ENCODE measurements at places on chromosomes 6 and 20.
A peak's percentile ranks its signal among the peaks of the same experiment; 100 is the strongest.

GRCh38 chr6:170311696-170312095, 5.1 kb downstream of the FAM120B start:
- DNase-seq = no peak

GRCh38 chr6:167323111-167323510, 1.8 kb upstream of the TTLL2 start:
- DNase-seq = no peak

- no peak for DNase-seq
These were observed 6.7 kb upstream of the NDRG3 start for GRCh38 chr20:36752582-36752981.

GRCh38 chr6:114042267-114043016, 71.5 kb upstream of the HDAC2 start:
- no peak for DNase-seq

GRCh38 chr6:149323925-149324324, 6.4 kb downstream of the TAB2 start:
- no peak for DNase-seq

GRCh38 chr20:51487565-51488268, 54.8 kb downstream of the NFATC2 start:
- no peak for DNase-seq

DNA sequence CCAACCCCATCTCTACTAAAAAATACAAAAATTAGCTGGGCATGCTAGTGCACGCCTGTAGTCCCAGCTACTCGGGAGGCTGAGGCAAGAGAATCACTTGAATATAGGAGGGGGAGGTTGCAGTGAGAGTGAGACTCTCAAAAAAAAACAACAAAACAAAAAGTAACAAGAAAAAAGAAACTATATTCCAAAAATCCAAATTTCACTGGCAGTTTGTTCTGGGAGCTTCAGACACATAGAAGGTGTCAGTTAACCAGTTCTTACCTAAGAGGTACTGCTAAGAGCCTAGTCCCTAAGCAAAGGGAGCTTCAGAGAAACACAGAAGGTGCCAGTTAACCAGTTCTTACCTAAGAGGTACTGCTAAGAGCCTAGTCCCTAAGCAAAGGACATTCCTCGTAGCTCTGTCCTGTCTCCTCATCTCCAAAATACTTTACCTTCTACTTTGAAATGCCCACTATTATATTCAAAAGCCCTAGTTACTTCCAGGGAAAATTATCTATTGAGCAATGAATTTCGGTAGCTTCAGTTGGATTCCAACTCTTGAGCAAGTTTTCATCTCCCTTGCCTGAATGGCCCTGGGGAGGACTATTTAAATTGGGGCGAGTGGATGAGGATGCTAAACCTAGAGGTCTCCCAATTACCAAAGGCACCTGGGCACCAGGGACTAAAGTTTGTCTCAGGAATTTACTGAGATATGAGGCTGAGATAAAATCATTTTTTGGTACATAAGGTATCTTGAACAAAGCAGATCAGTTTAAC, 41.0 kb downstream of the HFE start:
- DNase-seq = no peak

- DNase-seq = no peak
These were observed 125.1 kb downstream of the ZNF217 start for GRCh38 chr20:53468587-53468986.

GRCh38 chr20:46802722-46803121, 91.9 kb upstream of the EYA2 start:
- no peak for DNase-seq

DNA sequence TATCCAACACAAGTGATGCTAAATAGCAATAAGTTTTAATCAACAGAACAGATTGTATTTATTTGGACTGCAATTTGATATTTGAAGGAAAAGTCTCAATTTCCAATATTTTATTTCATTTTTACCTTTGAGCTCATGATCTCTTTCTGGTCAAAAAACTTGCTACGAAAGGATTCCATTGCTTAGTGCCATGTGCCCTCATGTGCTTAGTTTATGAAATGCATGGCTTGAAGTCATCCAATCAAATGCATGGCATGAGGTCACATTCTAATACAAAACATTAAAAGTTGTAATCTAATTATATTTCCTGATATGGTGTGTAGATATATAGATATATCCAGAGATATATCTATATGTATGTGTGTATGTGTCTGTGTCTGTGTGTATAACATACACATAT, 321.2 kb upstream of the ADGRB3 start:
- no peak for DNase-seq

GRCh38 chr6:143999406-143999805, 8.7 kb downstream of the PLAGL1 start:
- DNase-seq = no peak

DNA sequence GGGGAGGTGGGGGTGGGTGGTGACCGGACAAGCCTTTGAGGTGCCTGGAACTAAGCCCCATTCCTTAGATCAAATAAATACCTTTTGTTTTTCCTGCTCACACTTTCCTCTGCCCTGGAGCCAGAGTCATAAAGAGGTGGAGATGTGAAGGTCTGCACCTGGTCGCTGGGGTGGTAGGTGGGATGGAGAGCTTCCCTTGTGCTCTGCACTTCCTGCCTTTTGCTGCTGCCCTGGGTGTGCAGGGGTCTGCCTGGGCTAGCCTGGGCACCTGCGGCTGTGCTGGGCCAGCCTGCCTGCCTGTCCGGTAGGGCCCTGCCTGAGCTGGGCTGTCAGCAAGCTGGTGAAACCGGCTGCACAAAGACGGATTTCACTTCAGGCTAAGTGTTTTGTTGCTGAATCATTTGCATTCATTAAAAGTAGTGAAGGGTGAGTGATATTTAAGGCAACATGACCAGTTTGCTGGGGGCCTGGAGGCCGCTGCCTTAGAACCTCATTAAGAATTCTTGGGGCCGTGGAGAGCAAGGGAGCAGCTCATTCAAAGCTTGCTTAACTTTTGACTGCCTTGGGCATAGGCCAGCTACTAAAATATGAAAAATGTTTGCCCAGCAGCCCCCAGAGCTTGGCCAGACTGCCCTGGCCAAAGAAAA, 20.5 kb downstream of the PTK7 start:
- no peak for DNase-seq

DNA sequence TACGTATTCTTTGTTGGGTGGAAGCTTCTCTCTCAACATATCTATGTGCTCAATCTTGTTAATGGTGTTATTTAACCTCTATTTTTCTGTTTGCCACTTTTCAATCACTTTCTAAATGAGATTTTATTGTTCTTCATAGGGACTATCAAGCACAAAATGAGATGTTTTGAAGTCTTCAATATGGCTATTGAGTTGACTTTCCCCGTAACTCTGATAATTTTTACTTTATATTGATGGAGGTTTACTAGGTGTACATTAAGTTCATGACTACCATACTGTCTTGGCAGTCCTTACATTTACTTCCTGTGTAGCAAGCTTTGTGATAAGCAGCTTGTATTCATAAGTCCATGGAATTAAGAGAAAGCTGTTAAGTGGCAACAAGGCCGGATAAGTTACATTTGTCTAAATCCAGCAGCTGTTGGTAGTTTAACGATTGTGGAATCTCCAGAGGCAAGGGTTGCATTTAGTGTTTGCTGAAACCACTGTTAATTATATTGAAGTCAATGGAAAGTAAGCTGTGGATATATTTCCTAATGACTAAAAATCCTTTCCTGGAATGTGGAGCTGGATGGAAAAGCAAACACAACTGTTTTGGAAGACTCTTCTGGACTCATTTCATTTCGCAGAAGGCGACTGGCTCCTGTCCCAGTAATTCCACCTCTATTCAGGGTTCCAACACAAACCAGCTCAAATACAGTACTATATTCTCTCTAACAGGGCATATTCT, 57.3 kb upstream of the SMIM29 start:
- no peak for DNase-seq

DNA sequence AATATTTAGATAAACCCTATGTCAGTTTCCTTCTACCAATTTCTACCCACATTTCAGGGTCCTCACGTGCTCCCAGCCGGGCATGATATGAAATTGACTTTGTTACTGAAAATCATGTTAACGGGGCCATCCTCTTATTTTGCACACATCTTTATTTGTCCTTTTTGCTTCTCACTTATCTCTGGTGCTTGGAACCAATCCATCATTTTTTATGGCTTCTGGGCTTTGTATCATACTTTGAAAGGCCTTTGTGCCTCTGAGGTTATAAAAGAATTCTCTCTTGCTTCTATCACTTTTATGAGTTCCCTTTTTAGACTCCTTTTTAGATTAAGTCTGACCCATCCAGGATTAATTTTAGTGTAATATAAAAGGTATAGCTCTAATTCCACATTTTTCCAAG, 117.1 kb upstream of the PRND start:
- no peak for DNase-seq

GRCh38 chr6:81228912-81229555, 523.4 kb downstream of the TENT5A start:
- no peak for DNase-seq

GRCh38 chr6:90811596-90812226, 224.8 kb upstream of the MAP3K7 start:
- DNase-seq = no peak

DNA sequence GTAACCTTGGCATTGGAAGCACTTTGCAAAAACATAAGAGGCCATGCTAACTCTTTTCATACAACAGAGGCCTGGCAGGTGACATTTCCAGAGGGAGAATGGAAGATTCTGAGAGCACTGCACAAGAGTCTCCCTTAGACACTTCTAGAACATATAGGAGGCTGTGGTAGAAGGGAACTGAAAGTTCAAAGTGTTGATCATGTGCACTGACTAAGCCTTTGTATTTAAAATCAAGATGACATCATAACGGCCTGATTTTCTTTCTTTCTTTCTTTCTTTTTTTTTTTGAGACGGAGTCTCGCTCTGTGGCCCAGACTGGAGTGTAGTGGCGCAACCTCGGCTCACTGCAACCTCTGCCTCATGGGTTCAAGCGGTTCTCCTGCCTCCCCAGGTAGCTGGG, 26.8 kb upstream of the DNAAF9 start:
- no peak for DNase-seq

- DNase-seq = no peak
These were observed 34.5 kb downstream of the MOCS1 start for GRCh38 chr6:39899554-39900295.

DNA sequence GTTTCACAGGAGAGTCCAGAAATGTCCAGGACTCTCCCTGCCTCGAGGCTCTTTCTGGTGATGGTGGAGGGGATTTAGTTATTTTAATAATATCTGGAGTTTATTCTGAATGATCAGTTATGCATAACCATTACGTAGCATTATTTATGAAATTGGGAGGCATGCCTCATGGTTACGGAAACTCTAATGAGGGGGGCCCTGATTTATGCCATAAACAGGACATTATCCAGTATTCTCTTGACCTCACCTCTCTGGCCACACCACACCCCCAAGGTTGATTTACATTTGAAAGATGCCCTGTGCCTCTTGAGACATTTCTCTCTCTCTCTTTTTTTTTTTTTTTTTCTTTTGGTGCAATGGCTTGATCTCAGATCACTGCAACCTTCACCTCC, 268.8 kb downstream of the TFAP2C start:
- no peak for DNase-seq

DNA sequence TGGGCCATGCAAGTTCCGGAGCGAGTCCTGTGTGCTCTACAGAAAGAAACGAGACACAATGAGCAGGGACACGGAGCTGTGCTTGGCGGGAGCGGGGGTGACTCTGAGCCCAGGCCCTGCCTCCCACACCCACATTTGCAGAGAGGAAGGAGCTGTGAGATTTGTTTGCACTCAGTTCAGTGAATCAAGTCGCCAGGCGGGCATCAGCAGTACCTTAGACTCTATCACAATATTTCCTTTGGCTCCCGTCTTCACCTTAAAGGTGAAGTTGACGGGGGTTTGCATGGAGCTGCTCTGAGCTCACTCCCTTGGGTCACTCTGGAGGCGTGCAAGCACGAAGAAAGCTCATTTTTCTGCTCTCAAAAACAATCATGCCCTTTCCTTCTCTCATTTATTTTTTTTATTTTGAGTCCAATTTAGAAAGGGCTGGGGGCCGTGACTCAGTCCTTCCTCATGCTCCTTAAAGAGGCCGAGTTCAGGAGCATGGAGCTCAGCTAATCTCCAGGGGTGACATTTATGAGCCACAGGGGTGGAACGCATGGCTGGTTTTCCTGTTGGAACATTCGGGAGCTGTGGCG, 188.2 kb downstream of the NFATC2 start:
- no peak for DNase-seq

GRCh38 chr6:41374618-41375590, 39.5 kb downstream of the NCR2 start:
- DNase-seq = peak; percentile 15

- no peak for DNase-seq
These were observed 5.1 kb downstream of the VPS16 start for GRCh38 chr20:2845607-2846006.

DNA sequence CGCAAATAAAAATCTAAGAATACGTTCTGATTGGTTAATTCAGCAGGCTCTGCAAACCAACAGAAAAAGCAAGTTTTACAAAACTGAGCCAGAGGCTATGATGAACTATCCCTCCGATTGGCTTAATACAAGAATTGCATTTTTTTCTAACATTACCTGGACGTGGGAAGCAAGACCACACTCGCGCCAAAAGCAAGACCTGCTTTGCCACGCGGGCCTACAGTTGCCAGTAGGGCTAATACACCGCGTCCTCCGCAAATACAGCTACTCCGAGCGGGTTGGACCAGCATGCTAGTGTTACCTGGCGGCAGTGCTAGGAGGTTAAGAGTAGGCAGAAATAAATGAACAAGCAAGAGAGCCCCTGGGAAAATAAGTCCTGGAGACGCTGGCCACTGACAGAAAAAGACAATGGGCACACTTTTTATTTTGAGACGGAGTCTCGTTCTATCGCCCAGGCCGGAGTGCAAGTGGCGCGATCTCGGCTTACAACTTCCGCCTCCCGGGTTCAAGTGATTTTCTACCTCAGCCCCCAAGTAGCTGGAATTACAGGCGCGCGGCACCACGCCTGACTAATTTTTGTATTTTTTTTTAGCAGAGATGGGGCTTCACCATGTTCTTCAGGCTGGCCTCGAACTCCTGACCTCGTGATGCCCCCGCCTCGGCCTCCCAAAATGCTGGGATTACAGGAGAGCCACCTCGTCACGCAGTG, 131.9 kb upstream of the BTN3A2 start:
- DNase-seq = no peak

DNA sequence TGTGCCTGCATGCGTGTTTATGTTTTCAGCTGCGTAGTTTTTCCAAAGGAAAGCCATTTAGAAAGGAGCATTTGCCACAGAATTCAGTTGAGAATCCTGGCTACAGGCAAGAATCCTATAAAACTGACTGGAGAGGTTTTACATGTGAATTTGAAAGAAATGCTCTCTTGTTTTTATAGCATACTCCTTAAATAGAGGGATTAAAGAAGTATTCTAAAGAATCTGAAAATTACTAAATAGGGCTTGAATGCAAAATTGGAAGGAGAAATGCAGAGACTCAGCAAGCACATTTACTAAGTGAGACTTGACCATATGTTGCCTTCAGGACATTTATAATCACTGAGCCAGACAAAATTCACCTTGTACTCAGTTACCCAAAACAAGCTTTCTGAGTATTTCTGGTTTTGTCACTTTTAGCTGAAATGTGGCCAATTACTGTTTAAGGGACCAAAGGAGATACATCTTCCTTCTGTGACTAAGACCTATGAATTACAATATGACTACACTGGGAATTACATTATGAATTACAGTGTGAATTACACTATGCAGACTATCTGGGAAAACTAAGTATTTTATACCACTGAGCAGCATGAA, 107.4 kb upstream of the ASCC3 start:
- DNase-seq = no peak
